ENCODE measurements at places on chromosomes 1 and 21.
A peak's percentile ranks its signal among the peaks of the same experiment; 100 is the strongest.

DNA sequence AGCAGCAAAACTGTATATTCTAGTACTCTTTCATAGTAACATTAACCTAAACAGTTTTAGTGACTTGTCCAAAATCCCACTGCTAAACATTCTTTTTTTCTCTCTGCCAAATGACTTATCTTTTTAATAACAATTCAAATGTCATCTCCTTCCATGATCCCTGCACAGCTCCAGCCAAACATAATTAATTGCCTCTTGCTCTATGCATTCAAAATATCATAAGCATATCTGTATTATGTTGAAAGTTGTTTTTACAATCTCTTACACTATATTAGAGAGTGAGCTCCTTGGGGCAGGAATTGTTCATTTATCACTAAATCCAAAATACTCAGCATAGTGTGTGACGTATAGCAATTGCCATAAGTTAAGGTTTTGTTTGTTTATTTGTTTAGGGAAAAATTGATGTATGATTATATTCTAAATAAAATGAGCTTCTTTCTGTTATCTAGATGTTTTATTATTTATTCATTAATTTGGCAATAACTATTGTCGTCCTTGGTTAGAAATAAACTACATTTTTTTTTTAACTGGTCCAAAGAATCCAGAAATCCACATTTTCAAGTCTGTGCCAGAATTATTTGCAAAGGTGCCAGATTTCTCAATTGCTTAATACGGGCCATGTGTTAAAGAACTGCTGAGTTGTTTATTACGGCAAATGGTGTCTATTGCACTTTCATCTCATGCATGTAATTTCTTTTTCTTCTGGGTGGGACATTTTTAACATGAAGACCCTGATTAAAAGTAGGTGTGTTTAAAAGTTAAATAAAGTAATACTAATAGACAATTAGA lies 577.2 kb upstream of the ZRANB2 start:
- no peak for DNase-seq

- DNase-seq, result no peak
Measured at GRCh38 chr1:160610569-160611242, 31.4 kb upstream of the CD84 start.

DNA sequence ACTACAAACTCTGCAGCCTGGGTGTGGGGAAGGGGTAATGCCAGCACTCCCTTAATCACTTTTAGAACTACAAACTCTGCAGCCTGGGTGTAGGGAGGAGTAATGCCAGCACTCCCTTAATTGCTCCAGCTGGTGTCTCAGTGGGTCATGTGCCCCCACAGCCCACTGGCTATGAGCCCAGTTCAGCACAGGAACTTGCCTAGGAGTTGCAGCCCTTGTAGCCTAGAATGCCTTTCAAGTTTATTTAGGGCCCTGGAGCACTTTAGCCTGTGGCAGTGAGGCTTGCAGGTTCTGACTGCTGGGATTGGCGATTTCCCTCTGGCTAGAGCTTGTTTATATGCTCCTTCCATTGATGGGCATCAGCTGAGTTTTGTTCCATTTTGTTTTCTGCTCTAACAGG lies 17.1 kb downstream of the VN1R5 start:
- DNase-seq, result no peak

DNA sequence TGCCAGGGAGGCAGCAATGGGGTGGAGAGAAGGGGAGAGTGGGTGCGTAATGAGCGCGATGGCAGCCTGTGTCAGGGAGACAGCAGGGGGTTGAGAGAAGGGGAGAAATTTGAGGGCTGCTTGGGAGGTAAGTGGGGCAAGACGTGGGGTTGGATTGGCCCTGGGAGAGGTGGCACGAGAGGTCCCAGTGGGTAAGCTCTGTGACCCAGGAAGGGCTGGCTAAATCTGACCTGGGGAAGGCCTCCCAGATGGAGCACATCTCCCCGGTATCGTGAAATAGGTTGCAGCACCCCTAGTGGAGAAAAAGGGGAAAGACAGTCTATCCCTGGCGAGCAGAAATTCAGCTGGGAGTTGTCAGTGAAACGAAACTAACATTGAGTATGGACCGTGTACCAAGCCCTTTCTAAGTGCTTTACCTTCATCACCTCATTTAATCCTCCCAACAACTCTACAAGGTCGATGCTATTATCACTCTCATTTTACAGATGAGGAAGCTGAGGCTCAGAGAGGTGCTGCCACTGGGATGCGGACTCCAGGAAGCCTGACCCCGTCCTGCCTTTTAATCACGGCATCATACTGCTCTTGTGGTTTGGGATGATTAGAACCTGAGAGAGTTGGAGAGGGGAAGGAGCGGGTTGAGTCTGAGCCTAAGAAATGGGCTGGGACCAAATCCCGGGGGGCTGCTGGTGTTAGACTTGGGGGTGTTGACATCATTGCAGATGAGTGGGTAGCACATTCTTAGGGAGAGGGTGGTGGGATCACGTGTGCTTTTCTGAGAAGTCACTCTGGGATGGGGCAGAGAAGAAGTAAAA lies 56.6 kb upstream of the RPL11 start:
- peak; percentile 40 for DNase-seq

- DNase-seq, result no peak
Measured at GRCh38 chr21:37821786-37822450, 94.3 kb downstream of the KCNJ6 start.

GRCh38 chr1:87647430-87648177 lies 318.9 kb downstream of the LMO4 start:
- no peak for DNase-seq

GRCh38 chr1:11211461-11211860 lies 22.3 kb downstream of the ANGPTL7 start:
- no peak for DNase-seq

- DNase-seq, result no peak
Measured at GRCh38 chr21:32909393-32909792, 116.3 kb upstream of the OLIG2 start.

DNA sequence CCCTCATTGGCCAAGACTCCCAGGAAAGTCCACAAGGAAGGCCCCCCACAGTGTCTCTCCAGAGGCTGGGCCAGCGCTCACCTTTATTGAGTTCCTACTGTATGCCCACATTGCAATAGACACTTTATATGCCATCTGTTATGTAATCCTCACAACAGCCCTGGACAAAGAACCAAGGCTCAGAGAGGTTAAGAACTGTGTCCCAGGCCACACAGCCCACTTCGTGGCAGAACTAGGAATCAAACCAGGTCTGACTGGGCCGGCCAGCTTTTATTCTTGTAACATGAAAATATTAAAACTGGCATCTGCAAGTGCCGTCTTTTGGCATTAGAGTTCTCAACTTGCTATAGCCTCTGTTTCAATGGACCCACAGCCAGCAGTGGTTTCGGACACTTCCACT lies 4.5 kb downstream of the CTRC start:
- no peak for DNase-seq

- no peak for DNase-seq
Measured at GRCh38 chr1:17199267-17200044, 5.5 kb upstream of the PADI1 start.

DNA sequence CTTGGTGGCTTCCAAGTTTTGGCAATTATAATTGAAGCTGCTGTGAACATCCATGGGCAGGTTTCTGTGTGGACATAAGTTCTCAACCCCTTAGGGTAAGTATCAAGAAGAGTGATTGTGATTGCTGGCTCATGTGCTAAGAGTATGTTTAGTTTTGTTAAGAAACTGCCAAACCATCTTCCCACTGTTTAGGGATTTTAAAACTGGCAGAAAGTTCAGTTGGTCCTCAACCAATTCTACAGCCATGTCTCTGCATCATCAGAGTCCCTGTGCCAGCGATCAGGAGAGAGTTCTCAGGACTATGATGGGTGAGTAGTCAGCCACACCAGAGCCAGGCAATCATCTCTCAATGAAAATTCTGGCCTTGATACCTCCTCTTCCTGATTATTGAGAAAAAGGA lies 193.8 kb downstream of the ZC3H11B start:
- no peak for DNase-seq

DNA sequence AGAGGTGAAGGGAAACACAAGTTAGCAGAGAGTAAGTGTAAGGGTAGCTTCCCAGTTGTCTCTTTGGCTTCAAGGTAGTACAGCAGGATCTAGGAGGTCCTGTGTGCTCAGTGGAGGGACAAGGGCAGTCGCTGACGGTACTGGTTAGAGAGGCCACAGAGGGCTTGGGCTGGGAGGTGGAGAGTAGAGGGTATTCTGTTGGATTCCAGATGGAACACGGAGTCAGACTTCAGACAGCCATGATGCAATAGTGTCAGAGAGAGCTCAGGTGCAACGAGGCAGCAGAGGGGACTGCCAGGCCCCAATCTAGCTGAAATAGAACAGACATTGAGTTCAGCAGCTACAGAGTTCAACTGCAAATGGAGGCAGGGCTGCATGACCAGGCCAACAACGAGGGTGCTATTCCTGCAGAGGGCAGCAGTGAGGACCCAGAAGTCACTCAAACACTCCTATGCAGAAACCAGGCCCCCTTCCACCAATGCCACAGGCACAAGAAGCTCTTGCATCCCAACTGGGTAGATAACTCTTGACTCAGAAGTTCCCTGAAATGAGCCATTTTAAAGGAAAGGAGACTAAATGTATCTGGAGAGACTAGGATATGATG lies 325.0 kb upstream of the ESRRG start:
- no peak for DNase-seq

DNA sequence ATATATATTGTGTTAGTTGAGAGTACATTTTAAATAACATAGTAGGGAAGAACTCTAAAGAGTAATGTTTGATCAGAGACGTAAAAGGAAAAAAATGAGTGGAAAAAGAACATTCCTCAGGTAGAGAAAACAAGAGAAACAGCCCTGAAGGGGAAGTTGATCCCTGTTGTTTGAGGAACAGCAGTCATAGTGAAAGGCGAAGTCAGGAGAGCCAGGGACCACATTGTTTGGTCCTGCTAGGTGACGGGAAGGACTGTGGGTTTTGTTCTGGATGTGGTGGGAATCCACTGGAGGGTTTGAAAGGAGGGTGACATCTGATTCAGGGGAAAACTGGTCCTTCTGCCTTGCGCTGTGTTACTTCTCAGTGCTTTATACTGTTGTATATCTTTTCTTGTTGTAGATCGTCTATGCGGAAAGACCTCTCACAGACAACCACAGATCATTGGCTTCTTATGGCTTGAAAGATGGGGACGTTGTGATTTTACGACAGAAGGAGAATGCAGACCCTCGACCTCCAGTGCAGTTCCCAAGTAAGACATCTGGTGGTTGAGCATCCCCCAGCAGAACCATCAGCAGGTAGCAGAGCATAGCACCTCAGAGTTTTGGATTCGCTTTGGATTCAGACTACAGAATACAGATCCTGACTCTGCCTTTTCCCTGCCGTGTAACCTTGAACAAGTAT lies 9.2 kb downstream of the DDI2 start:
- DNase-seq, result no peak

GRCh38 chr1:172897738-172898137 lies 153.0 kb downstream of the TNFSF18 start:
- no peak for DNase-seq

DNA sequence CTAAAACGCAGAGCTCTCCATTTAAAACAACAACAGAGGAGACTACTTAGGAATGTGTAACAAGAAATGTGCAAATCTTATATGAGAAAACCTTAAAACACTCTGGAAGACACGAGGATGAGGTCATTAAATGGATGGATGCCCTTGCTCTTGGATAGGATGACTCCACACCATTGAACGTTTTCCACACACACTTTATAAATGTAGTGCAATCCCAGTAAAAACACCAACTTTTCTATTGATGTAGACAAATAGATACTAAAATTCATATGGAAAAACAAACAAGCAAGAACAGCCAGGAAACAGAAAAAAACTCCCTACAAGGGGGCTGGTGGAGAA lies 18.4 kb upstream of the COL6A1 start:
- no peak for DNase-seq

DNA sequence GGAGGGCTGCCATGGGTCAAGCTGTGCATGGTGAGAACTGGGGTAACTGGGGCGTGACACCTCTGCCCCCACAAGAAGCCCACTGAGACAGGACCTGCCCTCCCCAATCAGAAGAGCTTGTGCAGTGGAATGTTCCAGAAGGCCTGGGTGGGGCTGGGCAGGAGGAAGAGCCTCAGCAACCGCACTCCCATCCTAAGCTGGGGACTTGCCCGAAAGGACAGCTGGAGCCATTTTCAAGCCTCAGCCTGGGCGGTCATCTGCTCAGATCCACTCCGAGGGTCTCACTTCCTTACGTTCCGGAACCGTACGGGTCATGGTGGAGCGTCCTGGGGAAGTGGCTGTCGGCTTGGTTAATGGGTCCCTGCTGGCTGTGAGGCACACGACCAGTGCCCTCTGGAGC lies 158.6 kb upstream of the ARHGEF16 start:
- no peak for DNase-seq

- DNase-seq, result no peak
Measured at GRCh38 chr1:74011736-74012135, 186.2 kb downstream of the LRRIQ3 start.

GRCh38 chr1:180136331-180136967 lies 18.2 kb upstream of the QSOX1 start:
- DNase-seq, result no peak

- DNase-seq, result no peak
Measured at GRCh38 chr21:29228306-29228705, 70.4 kb upstream of the BACH1 start.

- DNase-seq, result no peak
Measured at GRCh38 chr21:24259241-24259640, 1348.0 kb downstream of the MRPL39 start.

GRCh38 chr1:3551290-3551678 lies 60.0 kb downstream of the MEGF6 start:
- DNase-seq, result no peak

- DNase-seq, result no peak
Measured at GRCh38 chr1:190658907-190659306, 181.2 kb upstream of the BRINP3 start.

GRCh38 chr1:186780076-186780475 lies 48.7 kb upstream of the PLA2G4A start:
- DNase-seq, result no peak

GRCh38 chr1:248343451-248343850 lies 5.1 kb upstream of the OR14C36 start:
- DNase-seq, result no peak

DNA sequence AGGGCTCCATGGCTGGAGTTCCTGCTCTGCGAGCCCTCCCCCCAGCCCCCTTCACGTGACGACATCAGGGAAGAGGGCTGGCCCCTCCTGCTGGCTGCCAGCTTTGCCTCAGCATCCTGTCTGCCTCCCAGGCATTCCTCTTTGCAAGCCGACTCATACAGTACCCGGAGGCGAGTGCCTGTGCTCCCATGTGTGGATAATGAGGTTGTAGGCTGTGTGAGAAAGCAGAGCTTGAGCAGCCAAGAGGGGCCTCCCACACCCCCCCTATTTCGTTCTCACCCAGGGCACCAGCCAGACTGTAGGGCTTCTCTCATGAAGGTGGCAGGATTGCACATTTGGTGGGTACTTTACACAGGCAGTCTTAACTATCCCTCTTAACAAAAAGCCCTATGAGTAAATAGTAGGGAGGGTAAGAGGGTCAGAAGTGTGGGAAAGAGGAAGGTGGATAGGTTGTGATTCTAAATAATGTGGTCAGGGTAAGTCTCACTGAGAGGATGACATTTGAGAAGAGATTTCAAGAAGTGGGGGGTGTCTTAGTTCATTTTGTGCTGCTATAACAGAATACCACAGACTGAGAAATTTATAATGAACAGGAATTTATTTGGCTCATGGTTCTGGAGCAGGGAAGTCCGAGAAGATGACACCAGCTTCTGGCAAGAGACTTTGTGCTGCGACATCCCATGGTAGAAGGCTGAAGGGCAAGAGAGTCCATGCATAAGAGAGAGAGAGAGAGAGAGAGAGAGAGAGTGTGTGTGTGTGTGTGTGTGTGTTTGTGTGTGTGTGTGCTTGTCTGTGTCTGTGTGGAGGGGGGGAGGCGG lies 113.5 kb downstream of the OMA1 start:
- no peak for DNase-seq

Data from stimulated activated CD8-positive, alpha-beta memory T cell treated with anti-CD3 and anti-CD28 coated beads, Interleukin-12 subunit alpha, Interleukin-12 subunit beta, amount 100 ng/mL, for 1 hour (primary cell).